ENCODE measurements at places on chromosomes 3 and 15.

DNA sequence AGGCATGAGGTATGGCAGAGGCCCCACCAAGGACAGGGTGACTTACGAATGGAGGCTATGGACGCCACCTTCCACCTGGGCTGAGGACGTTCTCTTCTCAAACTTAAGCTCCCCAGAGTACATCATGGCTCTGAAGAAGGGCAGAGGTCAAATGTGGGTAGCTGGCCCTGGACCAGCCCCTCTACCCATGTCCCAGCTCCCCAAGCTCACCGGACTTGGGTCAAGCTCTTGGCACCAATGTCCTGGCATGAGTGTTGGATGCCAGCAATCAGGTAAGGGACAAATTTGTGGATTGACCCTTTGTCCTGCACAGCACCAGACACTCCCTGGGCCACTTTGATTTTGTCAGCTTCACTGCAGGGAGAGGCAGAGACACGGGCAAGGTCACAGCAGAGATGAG is 2.5 kb downstream of the NDUFAF3 start:
- DNase-seq: no peak

GRCh38 chr3:35635926-35636683 is 3.2 kb upstream of the ARPP21 start:
- no peak for DNase-seq

DNA sequence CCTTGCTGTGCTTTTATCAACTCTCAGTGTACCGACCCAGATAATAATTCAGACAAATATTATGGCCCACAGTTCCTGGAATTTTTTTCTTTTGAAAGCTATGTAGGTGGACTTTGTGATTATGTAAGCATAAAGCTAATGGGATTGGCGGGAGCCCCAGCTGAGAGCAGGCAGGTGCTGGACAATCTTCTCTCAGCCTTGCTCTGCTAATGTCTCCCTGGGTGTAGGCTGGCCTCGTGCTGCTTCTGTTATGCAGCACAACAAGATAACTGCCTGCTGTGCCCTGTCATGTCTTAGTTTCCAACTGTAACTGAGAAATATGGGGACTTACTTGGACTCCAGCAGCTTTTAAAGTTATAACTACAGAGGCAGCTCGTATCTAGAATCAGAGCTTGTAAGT is 415.0 kb downstream of the PDCD6IP start:
- DNase-seq: no peak

- DNase-seq: no peak
Measured at GRCh38 chr3:62919784-62920465, 44.7 kb upstream of the CADPS start.

DNA sequence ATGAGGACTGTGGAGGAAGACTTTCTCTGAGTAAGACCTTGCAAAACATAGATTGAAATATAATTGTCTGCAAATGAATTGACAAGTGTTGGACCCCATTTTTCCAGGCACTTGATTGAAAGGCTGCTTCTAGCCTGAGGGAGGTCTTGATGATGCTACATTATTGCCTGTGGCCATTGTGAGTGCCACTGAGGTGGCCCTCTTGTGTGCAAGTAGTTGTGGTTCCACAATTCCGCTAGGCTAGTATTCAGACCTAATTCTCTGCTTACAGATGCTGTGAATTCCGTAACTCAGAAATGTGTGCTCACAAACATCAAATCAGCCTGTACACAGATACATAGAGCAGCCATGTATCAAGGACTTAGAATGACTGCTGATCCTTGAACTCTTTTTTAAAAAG is 34.7 kb downstream of the FNDC3B start:
- no peak for DNase-seq

DNA sequence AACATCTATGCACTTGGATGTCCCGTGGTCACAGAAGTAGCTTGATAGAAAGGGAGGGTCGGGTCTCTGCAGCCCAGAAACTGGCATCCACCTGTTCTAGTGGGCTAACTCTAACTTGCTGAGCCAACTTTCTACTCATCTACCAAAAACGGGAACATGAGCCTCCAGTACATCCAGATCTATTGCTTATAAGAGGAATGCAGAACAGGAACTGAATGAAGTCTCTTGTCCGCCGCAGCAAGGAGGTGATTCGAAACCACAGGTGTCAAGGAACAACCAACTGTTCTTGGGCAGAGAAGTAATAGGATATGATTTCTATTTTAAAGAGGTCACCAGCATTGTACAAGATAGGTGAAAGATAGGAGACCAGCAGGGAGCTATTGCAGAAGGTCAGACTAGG is 17.9 kb downstream of the TERC start:
- DNase-seq: no peak

GRCh38 chr3:36206956-36207580 is 173.2 kb upstream of the STAC start:
- DNase-seq: no peak

- DNase-seq: no peak
Measured at GRCh38 chr3:169627073-169627472, 36.4 kb downstream of the MECOM start.

All from SK-N-SH (cell line).